Germinal center (tissue), 1 donor: ENCODE measurements at places on chromosomes 6 and 20.

GRCh38 chr6:90219209-90219985 lies 77.2 kb downstream of the BACH2 start:
- DNase-seq = no peak

DNA sequence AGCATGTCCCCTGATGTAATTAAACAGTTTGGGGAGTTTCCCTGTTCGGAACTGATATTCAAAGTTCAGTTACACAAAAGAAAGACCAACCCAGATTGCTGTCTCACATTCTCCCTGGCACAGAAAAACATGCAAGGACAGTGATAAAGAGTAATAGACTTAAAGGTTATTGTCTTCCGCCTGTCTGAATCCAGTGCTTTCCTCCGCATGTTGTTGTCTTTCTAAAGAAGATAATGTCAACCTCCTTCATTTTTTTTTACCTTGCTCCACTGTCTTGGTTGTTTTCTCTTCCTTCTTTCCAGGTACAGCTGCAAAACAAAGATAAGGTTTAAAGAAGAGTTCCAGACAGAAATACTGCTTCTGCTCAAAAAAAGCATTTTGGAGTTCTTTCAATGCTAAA lies 284.5 kb downstream of the TRDN start:
- no peak for DNase-seq

GRCh38 chr6:111184827-111185532 lies 97.7 kb downstream of the SLC16A10 start:
- no peak for DNase-seq

GRCh38 chr20:32249030-32249738 lies 28.3 kb upstream of the KIF3B start:
- DNase-seq = peak; percentile 25

- no peak for DNase-seq
Measured at GRCh38 chr6:161639772-161640171, 365.9 kb upstream of the AGPAT4 start.

GRCh38 chr6:136079701-136080565 lies 170.2 kb downstream of the MTFR2 start:
- no peak for DNase-seq

DNA sequence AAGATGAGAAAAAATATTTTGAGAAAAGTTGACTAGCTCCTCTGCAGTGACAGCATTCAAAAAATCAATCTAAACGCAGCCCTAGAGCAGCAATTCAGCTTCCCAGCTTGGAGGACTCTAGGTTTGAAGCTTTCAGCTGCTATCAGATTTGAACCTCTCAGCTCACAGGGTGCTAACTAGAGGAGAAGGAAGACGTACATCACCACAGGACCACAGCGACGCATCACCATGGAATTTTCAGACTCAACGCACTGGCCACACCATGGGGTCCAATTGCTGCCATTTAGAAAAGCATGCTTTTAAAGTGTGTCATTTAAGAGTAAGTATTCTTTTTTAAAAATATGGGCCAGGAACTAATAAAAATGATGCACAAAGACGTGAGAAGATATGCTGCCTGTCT lies 45.0 kb upstream of the FUCA2 start:
- DNase-seq = no peak

GRCh38 chr6:3389390-3390167 lies 67.3 kb downstream of the SLC22A23 start:
- DNase-seq = no peak

- no peak for DNase-seq
Measured at GRCh38 chr6:146898069-146898887, 299.5 kb downstream of the ADGB start.

DNA sequence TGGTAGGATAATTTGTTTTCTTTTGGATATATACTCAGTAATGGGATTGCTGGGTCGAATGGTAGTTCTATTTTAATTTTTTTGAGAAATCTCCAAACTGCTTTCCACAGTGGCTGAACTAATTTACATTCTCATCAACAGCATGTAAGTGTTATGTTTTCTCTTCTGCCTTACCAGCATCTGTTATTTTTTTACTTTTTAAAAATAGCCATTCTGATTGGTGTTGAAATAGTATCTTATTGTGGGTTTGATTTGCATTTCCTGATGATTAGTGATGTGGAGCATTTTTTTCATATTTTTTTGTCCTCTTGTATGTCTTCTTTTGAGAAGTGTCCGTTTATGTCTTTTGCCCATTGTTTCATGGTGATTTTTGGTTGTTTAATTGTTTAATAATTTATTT lies 11.9 kb downstream of the HINT3 start:
- no peak for DNase-seq

DNA sequence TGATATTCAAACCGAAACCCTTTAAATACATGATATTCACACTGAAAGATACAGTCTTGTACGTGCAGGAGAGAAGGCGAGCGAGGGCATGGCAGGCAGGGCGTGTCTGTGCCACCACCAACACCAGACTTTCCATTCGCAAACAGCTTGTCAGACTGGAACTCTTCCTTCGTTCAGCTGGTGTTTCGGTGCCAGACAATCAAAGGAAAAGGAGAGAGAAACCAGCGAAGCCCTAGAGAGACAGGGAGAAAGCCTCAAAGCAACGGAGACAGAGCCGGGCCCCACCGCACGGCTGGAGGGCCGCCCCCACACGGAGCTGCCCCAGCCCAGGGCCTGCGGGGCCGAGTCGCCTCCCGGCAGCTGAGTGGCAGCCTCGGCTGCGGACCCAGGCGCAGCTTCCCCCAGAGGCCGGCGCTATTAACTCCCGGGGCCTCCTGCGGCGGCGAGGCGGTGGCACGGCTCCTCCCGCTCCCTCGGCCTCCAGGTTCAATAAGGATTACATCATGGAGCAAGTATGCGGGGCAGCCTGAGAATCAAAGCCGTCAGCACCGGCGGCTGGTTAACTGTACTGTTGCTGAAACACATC lies 32.1 kb upstream of the NR2E1 start:
- DNase-seq = peak; percentile 40
